ENCODE measurements at places on chromosomes 7 and 10.

- no peak for DNase-seq
Measured at GRCh38 chr7:23356726-23357125, 57.6 kb downstream of the MALSU1 start.

- no peak for DNase-seq
Measured at GRCh38 chr7:2559283-2559950, 638 bp downstream of the IQCE start.

- no peak for DNase-seq
Measured at GRCh38 chr10:21737106-21737505, 203.1 kb downstream of the MLLT10 start.

DNA sequence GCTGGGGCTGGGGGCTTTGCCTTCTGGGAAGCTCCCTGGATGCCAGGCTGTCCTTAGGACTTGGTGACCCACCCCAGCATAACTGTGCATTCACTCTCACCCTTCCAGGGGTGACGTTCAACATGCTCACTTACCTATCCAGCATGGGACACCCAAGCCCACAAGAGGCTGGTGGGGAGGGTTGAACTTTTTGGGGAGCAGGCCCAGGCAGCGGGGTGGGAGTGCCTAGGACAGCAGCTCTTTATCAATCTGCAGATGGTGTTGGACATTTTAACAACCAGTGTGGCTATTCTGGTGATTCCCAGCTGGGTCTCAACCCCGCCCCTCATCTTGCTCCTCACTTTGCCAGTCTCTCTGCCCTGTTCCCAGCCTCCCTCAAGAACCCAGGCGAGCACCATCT, 86.4 kb downstream of the CDH23 start:
- no peak for DNase-seq

DNA sequence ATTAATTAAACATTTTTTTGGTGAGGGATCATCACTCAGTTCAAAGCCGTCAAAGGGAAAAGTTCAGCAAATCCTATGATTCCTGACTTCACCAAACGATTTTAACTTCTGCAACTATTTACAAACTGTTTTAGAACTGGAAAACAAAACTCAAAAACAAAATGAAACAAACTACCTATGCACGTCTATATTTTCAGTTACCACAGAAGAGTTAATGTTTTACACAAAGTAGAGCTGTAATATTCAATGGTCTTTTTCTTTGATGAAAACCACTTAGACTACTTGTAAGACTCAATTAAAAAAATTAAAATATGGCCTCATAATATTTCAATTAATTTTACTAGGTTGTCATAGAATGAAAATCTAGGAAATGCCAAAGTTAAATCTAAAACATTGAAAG, 131.5 kb downstream of the ATE1 start:
- DNase-seq: no peak

DNA sequence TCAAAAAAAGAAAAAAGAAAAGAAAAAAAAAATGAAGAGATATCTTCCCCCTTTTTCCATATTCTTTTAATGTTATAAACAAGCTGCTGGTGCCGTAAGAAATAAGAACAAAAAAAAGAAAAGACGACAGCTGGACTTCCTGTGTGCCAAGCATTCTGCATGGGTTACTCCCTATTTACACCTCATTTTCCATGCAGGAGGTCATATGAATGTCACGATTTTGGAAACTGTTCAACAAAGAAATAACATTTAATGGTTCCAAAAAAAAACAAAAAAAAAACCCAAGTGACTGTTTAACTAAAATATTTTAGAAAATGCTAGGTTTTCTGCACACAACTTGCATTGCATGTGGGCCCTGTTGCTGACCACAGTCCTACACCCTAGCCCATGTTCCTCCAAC, 159.3 kb downstream of the TNS3 start:
- no peak for DNase-seq

GRCh38 chr7:12518920-12519681, 51.4 kb upstream of the SCIN start:
- no peak for DNase-seq

DNA sequence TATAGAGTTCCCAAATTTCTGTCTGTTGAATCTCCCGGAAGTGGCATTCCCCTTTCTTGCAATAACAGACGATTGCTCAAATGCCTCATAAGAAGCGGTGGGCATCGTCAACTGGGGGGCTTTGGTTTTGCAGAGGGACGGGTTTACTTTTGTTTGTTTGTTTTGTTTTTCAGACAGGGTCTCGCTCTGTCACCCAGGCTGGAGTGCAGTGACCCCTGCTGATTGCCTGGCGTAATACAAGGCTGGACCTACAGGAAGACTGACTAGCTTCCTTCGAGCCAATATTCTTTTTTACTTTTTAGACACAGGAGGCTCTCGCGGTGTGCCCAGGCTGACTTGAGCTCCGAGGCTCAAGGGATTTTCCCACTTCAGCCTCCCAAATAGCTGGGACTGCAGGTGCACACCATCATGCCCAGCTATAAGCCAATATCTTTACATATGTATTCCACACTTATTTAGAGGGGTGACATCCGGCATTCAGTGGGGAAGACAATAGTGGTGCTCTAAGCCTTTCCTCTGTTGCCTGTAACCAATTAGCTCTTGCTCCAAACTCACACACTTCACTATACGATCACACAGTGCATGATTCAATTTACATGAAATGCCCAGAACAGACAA, 58.1 kb downstream of the FHIP2A start:
- no peak for DNase-seq

DNA sequence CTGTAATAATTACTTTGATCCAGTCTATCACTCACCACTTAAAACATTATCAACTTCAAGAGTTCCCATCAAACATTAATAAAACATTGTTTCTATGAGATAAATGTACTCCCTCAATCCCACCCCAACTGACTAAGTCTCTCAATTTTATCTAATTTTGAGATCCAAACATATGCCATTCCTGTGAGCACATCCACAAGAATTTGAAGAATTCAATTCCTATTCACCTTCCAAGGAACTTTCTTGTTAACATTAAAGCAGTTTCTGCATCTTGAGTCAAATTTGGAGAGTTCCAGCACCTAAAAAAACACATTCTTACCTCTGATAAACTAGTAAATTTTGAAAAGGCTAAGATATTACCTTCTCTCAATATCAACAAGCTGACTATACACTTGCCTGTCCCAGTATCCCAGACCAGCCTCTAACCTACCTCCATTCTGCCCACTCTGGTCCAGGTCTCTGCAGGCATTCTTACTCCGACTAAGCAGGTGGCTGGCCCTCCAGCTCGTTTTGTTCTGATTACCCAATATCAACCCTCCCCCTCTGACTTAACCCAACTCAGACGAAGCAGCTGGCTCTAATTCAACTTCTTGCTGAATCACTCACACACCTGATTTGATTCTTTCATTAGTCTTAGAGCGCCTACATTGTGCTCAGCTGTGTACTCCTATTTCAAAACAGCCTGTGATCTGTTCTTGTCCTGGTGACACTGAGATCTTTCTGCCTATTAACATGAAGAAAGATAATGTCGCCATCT, 275.2 kb downstream of the IPMK start:
- DNase-seq: no peak

DNA sequence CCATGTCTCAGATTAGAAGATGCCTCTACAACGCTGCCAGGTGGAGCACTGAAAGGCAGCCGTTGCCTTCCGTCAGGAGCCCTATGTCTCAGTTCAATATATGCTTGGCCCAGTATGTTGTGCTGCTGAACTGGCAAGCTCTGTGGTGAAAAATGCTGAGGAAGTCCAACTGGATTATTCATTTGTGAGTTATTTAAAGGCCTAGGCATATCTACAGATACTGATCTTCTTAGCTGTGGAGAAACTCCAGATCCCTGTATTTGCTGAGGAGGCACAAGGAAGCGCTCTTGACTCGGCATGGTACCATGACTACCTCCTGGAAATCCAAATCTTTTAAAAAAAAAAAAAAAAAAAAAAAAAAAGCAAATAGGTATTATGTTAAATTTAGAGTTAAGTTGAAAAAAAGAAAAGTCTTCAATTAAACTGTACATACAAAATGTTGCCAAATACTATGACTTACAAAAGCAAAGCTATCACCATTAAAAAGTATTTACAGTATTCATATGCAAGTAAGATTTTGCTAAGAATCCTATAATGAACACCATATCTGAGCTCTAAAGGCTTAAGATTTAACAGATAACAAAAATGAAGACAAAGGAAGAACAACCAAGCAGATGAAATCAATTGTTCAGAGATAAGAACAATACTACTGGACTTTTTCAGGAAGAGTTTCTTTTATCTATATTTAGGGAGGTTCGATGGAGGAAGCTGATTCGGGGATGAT, 152.4 kb downstream of the GALNT11 start:
- DNase-seq: no peak

DNA sequence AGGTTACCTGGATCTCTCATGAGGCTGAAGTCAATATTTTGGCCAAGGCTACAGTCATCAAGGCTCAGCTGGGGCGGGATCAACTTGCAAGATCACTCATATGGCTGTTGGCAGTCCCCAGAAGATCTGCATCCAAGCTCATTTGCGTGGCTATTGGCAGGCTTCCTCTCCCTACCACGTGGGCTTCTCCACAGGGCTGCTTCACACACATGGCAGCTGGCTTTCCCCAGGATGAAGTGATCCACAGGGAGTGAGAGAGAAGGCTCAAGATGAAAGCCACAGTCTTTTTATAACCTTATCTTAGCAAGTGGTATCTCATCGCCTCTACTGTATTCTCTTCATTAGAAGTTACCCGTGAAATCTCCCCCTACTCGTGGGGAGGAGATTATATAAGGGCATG, 167.4 kb downstream of the TMEM26 start:
- DNase-seq: no peak

- DNase-seq: no peak
Measured at GRCh38 chr7:151016942-151017341, 7.4 kb downstream of the ATG9B start.

DNA sequence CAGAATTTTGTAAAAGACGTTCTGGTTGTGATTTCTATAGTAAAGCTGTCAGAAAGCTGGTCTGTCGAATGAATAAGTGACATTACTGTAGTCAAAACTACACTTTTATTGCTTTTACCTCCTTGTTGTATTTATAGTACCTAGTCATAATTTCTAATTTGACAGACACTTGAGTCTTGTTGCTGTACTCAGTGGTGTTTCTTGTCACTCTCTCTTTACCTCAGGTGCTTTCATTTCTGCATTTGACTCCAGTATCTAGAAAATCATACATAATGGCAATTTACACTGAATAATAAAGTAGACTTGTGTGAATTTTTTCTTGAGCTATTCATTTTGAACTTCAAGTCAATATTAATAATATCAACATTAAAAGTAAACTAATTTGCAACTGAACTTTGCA, 257.6 kb upstream of the TEX47 start:
- no peak for DNase-seq

DNA sequence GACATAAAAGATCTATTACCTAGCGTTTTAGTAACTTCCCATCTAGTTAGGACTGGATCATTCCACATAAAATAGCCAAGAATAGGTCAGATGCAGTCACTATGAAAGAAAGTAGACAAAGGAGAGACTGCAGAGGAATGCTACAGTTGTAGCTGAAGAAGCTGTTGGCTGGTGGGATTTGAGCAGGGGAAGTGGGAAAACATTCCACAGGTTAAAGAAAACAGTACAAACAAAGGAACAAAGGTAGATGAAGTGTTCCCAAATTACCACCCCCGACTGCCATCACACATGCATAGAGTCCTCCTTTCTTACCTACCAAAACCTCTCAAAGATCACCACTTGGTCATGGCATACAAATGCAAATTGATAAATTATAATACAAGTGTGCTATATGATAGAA, 41.8 kb downstream of the DLD start:
- no peak for DNase-seq

- no peak for DNase-seq
Measured at GRCh38 chr7:84820481-84820880, 366.4 kb downstream of the SEMA3D start.

GRCh38 chr7:84654273-84654672, 459.7 kb upstream of the SEMA3A start:
- no peak for DNase-seq

DNA sequence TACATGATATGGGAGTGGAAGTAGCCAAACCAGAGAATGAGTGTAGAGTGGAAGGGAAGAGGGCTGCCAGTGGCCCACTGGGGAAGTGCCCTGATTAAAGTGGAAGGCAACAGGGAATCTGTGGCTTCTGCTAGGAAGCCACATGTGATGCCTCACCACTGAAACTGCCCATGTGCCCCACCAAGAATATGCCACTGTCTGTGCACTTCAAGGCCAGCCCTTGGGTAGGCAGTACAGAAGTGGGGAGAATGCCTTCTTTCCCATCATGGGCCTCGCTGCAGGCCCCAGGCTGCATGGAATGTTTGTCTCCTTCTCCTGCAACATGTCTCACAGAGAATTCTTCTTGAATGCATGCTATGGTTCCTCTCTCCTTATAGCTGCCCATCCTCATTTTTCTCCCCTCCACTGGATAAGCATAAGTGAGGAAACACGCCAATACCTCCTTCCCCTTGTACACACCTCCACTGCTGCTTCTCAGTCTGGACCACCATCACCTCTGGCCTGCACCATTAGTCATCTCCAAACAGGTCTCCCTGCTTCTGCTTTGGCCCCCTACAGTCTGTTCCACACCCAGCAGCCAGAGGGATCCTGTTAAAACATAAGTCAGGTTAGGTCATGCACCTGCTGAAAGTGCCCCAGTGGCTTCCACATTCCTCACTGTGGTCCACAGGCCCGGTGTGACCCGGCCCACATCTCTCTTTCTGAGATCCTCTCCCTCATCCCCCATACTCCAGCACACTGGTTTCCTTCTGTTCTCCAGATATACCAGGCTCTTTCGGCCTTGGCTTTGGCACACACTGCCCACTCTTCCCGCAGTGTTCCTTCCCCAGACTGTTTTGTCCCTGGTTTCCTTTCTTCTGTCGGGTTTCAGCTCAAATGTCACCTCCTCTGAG, 37.1 kb downstream of the SNX10 start:
- no peak for DNase-seq

GRCh38 chr7:28858206-28858605, 99.9 kb downstream of the TRIL start:
- no peak for DNase-seq

All from stimulated activated CD8-positive, alpha-beta memory T cell treated with anti-CD3 and anti-CD28 coated beads, Interleukin-15, amount 100 ng/mL, for 4 hours (primary cell).